A549 treated with CORT108297 at 1 μM for 4 hours (cell line): ENCODE measurements at places on chromosomes 13 and 19. TPM values are rescaled to one million over a fixed set of nuclear protein-coding genes. Genes with fewer than 3 reads are reported as not detected.

LYL1 gene
- 0.61 to 1.0 TPM (median 0.85 TPM) in 5 replicates for total RNA-seq

SHC2 gene
- 0.52 to 1.4 TPM (median 1.1 TPM) in 5 replicates for total RNA-seq

ZNF85 gene
- total RNA-seq = 0.07 to 0.48 TPM (median 0.13 TPM) in 5 replicates

HTR2A gene
- not detected in 5 replicates for total RNA-seq

NCAN gene
- 0.02 to 0.07 TPM (median 0.05 TPM) in 5 replicates for total RNA-seq

MBD3L2 gene
- not detected in 5 replicates for total RNA-seq

MAST1 gene
- 1.5 to 2.0 TPM (median 1.9 TPM) in 5 replicates for total RNA-seq

ADPRHL1 gene
- 12.2 to 15.5 TPM (median 12.9 TPM) in 5 replicates for total RNA-seq

PLK5 gene
- total RNA-seq = 0.05 TPM in 1 of 5 replicates, not detected in the others

OVOL3 gene
- 0.15 to 0.74 TPM (median 0.38 TPM) in 4 of 5 replicates, not detected in the other for total RNA-seq

METTL21C gene
- not detected in 5 replicates for total RNA-seq

SIGLEC12 gene
- not detected in 5 replicates for total RNA-seq
